ENCODE measurements at places on chromosomes 6 and 20. TPM values are rescaled to one million over a fixed set of nuclear protein-coding genes. Genes with fewer than 3 reads are reported as not detected.
A peak's percentile ranks its signal among the peaks of the same experiment; 100 is the strongest.

DNA sequence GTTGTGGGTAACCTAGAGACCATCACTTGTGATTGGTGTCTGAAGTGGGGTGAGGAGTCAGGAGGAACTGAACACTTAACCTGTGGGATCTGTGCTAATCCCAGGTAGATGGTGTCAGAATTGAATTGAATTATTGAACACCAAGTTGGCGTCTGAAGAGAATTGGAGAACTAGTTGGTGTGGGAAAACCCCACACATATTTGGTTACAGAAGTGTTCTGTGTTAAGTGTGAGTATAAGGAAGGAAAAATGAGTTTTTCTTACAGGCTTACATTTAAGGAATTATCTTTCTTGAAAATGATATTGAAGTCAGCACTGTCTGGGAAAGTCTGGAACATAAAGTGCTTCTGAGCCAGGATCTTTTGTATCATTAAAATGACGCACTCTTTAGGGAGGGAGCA, 182.9 kb upstream of the ECI2 start:
- DNase-seq = no peak

- DNase-seq = no peak
Observed at GRCh38 chr6:97958134-97958533, 675.1 kb upstream of the MMS22L start.

DNA sequence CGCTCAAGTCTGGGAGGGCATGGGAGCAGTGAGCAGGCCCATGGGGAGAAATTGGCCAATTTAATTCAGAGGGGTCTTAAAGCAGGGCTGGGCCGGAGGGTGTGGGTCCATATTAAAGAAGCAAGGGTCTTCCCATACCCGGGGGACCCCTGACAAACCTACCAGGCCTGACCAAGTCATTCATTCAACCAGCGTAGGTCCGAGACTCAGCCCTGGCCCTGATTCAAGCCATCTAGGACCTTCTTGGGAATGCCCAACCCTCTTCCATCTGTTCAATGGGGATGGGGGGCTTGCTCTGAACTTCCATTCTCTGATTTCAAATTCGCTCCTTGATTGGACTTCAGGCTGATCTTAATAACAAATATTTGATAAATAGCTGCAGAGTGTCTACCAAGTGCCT, 7.3 kb downstream of the ADIG start:
- DNase-seq = no peak

GRCh38 chr6:160333841-160334240, 14.3 kb upstream of the SLC22A3 start:
- DNase-seq = no peak

DNA sequence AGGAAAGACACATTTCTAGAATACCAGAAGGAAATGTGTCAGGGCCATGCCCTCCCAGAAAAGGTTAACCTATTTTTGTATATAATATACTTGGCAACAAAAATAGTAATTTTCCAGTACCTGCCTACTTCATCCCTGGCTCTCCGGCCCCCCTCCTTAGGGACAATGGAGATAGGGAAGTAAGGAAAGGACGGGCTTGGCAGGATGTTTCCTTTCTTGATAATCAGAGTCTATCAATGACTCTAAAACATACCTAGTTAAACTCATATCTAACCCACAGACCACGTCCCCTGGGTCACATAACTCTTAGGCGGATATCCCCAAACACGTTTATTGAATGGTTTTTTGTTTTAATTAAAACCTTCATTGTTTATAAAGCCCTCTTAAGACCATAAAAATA, 11.8 kb downstream of the UQCC2 start:
- no peak for DNase-seq

DNA sequence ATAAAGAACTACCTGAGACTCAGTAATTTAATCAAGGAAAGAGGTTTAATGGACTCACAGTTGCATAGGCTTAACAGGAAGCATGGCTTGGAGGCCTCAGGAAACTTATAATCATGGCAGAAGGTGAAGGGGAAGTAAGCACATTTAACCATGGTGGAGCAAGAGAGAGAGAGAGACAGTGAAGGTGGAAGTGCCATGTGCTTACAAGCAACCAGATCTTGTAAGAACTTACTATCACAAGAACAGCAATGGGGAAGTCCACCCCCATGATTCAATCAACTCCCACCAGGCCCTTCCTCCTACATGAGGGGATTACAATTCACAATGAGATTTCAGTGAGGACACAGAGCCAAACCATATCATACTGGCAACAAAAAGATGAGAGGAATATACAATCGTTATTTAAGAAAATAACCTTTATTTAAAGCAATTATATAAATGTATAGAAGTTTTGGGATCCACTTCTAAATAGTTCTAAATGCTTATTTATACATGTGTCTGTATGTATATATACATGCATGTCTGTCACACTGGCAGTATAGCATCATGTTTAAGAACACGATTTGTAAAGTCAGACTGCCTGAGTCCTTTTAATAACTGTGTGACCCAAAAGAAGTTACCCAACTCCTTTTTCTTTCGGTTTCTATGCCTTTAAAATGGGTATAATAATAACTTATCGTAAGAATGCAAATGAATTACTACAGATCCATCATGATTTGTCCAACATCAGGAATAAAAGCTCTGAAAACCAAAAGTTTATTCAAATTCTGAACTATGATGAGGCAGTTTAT, 255.7 kb upstream of the THEMIS start:
- DNase-seq = no peak

DNA sequence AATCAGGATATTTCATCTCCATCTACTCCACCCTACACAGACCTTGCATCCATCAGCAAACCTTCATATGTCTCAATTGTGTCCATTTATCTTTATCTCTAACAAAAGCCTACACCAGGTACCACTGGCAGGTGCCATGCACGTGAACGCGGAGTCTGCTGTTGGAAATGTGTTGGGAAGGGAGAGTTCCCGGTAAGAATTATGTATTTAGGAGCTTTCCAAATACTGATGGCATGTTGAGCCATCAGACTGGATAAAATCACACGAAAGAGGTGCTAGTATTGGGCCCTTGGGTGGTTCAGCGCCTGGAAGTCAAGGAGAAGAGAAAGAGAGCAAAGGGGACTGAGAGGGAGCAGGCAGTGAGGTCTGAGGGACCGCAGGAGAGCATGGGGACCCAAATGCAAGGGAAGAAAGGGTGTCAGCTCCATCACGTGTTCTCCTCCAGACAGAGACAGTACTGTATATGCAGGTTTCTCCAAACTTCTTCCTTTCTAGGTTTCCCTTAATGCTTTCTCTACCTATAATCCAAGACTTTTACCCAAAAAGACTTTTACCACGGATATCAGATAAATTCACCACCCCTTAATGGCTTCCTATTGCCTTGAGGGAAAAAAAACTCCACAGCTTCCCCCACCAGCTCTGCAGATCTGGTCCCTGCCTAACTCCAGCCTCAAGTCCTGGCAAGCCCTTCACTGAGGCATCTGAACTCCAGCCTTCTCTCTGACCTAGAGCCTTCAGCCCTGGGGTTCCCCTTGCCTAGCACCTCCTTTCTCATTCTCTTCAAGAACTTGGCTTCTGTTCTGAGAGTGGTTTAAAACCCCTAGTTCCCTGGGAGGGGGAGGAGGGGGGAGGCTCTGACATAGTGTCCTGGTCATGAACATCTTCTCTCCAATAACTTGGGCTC, 4.8 kb upstream of the ZNF217 start:
- DNase-seq = peak; percentile 6

DNA sequence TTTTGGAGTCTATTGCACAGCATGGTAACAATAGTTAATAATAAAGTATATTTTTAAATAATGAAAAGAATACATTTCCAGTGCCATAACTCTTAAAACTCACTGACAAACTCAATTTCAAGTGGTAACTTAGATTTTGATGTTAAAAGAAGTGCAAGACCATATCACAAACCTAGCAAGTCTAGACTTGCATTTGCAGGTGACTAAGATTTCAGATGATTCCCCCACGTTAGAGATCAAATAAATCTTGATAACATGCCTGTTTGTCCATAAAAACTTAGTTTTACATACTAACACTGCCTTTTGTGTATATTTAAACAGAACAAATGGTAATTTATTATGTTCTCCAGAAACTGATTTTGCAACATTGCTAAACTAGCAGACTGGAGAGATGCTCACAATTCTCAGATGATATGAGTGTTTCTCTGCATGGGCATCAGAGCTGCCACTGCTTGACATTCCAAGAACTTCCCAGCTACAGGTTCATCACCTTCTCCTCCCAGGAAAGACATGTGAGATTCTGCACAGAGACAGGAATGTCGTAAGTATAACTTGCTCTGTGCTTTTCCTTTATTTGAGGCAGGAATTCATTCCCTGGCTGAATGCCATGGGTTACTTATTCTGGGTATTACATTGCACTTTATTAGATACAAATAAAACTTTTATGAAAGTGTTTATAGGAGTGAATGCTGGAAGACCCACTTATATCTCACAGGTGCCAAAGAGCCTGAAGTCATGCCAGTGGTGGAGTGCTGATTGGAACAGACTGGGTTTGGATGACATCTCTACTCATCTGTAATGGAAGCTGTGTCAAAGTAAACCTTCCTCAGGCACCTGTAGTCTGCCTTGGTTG, 160.2 kb upstream of the FOXA2 start:
- peak; percentile 47 for DNase-seq

GRCh38 chr20:63554361-63555278, 661 bp downstream of the FNDC11 start:
- no peak for DNase-seq

- DNase-seq = no peak
Observed at GRCh38 chr6:13931797-13932402, 7.1 kb downstream of the RNF182 start.

DNA sequence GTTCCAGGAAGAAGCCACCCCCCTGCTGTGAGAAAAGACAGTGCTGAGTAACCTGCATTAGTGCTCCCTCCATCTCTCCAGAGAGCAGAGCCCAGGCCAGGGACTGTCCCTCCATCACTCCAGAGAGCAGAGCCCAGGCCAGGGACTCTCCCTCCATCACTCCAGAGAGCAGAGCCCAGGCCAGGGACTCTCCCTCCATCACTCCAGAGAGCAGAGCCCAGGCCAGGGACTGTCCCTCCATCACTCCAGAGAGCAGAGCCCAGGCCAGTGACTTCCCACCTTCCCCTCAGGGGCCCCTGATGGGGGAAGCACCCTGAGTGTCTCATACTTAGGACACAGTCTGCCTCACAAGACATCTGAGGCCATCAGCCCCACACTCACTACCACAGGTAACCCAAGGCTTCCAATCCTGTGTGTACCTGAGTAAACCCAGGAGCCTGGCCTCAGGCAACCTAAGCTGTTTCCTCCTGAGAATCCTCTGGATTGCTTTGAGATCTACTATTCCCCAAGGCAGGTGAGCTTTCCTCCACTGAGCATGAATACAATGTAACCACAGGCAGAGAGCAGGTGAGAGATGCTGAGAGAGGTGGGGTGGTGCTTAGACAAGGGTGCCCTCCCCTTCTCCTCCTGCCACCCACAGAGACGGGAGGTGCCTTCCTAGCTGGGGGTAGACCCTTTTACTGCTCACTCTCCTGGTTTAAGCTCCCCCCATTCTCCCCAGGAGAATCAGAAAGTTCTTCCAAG, 4.9 kb downstream of the TBXT start:
- no peak for DNase-seq

DNA sequence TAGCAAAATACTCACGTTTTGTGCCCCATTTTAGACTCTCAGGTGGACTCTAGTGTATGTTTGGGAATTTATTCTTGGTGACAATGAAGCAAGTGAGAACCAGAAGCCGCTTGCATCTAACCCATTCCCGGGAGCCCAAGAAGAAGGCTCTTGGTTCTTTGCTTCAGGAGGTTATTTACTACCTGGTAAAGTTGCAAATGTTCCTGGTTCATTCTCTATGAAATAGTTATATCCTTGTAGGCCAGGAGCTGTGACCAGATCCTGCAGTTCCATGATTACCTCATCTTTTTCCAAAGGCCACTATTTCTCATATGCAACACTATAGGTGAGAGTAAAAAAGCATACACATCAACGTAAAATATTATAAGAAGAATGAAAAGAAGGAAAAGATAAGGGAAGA, 60.9 kb upstream of the FABP7 start:
- DNase-seq = no peak

DNA sequence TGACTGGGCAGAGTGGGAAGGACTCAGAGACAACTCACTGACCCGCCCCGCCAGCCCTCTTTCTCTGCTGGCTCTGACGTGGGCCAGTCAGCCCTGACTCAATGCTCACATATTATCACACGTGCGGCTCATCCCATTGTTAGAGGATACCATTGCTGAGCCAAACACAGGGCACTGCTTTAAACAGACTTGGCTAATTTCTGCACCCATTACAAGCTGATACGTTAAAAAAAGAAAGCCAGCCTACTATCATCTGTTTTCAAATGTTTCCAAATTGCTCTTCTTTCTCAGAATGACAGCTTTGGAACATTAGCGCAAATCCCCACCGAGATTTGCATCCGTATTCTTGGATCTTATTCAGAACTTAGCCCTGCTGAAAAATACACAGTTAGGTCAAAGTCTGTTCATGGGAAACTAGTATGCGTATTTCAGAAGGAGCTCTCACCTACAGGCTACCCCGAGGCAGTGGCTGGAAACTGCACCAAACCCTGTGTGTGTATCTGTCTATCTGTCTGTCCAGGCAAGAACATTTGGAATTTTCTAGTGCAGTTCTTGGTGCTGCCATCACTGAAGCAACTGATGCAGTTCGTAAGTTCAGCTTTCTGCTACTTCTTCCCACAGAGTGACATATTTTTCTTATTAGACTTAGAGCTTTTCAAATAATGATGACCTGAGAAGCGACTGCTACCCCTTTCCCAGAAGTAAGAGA, 32.8 kb downstream of the RAMACL start:
- DNase-seq = peak; percentile 46

GRCh38 chr20:35561671-35562070, 19.8 kb downstream of the ERGIC3 start:
- DNase-seq = no peak

DNA sequence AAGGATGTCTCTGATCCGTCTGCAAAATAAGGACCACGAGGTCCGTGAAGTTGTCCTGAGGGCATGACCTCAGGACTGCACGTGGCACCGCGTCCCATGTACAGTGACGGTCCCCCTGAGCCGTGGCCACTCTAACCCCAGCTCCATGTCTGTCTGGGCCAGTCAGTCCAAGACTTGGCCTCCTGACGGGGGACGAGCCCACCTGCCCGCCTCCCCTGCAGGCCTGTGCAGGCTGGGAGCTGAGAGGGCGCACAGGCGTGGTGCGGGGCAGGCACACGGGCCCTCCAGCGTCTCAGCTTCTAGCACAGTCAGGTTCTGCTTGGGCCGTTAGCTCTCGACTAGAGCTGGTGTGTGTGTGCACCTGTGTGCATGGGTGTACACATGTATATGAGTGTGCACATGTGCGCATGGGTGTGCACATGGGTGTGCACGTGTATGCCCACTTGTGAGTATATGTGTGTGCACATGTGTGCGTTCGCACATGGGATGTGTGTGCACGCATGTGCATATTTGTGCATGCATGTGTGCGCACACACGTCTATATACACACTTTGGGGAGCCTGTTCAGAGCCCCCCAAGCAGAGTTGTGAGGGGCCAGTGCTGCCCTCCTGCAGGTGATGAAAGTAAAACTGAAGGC, 307.0 kb downstream of the TAF4 start:
- no peak for DNase-seq

Gene ULBP3
- not detected for total RNA-seq

Gene CST7
- total RNA-seq = not detected

Gene PRICKLE4
- 2.9 TPM for total RNA-seq

Gene TMEM74B
- 3.4 TPM for total RNA-seq

Gene HNF4A
- 2.2 TPM for total RNA-seq

Gene PLCB4
- 7.2 TPM for total RNA-seq

Gene DEFB132
- 2.4 TPM for total RNA-seq

Gene NRN1
- 3.6 TPM for total RNA-seq

Gene ARMH2
- not detected for total RNA-seq

Gene CNKSR3
- total RNA-seq = 8.9 TPM

All from umbilical cord (tissue), 2 donors.